Nasal cavity respiratory epithelium epithelial cell of viscerocranial mucosa (primary cell): ENCODE measurements at places on chromosomes 3 and 15. TPM values are rescaled to one million over a fixed set of nuclear protein-coding genes. Genes with fewer than 3 reads are reported as not detected.

CCDC12 gene
- 26.0 and 29.5 TPM in 2 replicates for total RNA-seq

TERC gene
- total RNA-seq, result 32.6 and 554 TPM in 2 replicates

DAPK2 gene
- 2.1 and 3.9 TPM in 2 replicates for total RNA-seq

TIMP4 gene
- total RNA-seq, result 1.4 and 2.2 TPM in 2 replicates

SLC6A1 gene
- not detected in 2 replicates for total RNA-seq

ZPLD1 gene
- total RNA-seq, result 0.07 and 4.4 TPM in 2 replicates

SLC15A2 gene
- total RNA-seq, result 1.0 and 2.4 TPM in 2 replicates

CDHR4 gene
- not detected in 2 replicates for total RNA-seq

CLDN16 gene
- total RNA-seq, result 1.0 and 3.4 TPM in 2 replicates

GPR171 gene
- not detected in 2 replicates for total RNA-seq

GOLGA6L10 gene
- 0.21 and 1.4 TPM in 2 replicates for total RNA-seq

HACD2 gene
- total RNA-seq, result 90.6 and 109 TPM in 2 replicates

ZNF620 gene
- total RNA-seq, result 1.7 and 1.9 TPM in 2 replicates

HMCES gene
- 30.8 and 35.9 TPM in 2 replicates for total RNA-seq

CCNB2 gene
- total RNA-seq, result 0.50 and 1.7 TPM in 2 replicates

ECE2 gene
- total RNA-seq, result not detected in 2 replicates

SNX22 gene
- under 0.01 and 0.07 TPM in 2 replicates for total RNA-seq

OXSM gene
- total RNA-seq, result 17.5 and 24.6 TPM in 2 replicates

CACNA1D gene
- under 0.01 and 0.14 TPM in 2 replicates for total RNA-seq

SPATA12 gene
- not detected in 2 replicates for total RNA-seq

CCR3 gene
- 0.07 TPM in 1 of 2 replicates, not detected in the other for total RNA-seq
